ENCODE measurements at places on chromosomes 4 and X.

DNA sequence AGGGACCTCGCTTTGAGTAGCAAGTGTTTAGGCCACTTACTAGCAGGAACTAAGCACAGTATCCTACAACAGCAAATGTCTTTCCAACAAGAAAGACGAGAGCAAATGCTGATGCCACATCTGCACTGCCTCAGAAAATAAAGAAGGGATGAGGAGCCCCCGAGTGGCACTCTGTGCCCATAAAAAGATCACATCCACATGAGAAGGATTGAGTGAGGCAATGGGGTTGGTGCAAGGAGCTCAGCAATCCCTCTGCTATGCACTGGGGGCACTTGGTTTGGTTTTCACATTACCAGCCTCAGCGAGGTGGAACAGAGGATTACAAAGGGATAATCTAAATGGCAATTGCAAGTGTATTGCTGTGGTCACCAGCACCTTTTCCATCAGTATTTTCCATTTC lies 252.8 kb upstream of the SLC7A11 start:
- H3K4me3 ChIP-seq: no peak overlapping the region
- no peaks in the 10 kb centered on the region for H3K27me3 ChIP-seq
- no peaks in the 10 kb centered on the region for H3K4me1 ChIP-seq
- no peaks in the 10 kb centered on the region for H3K36me3 ChIP-seq

- DNase-seq: no peak
- no peak overlapping the region for H3K27ac ChIP-seq
- H3K36me3 ChIP-seq: no peaks in the 10 kb centered on the region
- H3K4me1 ChIP-seq: no peaks in the 10 kb centered on the region
Observed at GRCh38 chr4:544386-545105, 31.5 kb downstream of the TMEM271 start.

- H3K4me3 ChIP-seq: no peak overlapping the region
- DNase-seq: no peak
- no peaks in the 10 kb centered on the region for H3K4me1 ChIP-seq
- no peak overlapping the region for H3K27ac ChIP-seq
- no peaks in the 10 kb centered on the region for H3K36me3 ChIP-seq
- no peaks in the 10 kb centered on the region for H3K27me3 ChIP-seq
Observed at GRCh38 chr4:58475097-58475496, 1364.9 kb upstream of the IGFBP7 start.

DNA sequence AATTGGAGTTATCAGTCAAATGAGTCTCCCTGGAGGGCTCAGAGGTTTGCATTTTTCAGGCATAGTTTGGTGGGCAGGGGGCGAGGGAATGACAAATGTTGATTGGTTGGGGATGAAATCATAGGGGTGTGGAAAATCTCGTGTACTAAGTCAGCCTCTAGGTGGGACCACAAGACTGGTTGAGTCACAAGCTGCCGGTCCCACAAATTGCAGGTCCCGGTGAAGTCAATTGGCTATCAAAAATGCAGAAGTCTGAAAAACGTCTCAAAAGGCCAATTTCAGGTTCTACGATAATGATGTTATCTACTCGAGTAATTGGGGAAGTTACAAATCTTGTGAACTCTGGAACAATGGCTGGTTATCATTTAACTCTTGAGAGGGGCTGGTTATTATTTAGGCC lies 98.8 kb upstream of the DHX15 start:
- no peaks in the 10 kb centered on the region for H3K4me1 ChIP-seq
- no peaks in the 10 kb centered on the region for H3K36me3 ChIP-seq
- no peak overlapping the region for H3K4me3 ChIP-seq

DNA sequence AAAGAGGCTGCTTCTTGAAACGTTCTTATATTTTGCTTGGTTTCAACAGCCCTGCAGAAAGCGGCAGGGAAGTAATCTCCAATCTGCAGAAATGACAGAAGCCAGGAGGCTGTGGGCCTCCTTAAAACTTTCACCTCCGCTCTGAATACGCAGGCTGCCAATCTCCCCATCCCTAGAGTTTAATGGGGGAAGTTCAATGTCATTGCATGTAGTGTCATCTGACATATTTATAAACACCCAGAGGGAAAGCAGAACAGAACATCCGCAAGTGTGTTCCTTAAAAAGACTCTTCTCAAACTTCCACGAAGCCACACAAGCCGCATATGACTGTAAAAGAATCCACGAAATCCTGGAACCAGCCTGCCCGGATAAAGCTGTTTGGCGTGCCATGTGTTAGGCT lies 148.8 kb upstream of the TBL1X start:
- no peak for DNase-seq
- H3K36me3 ChIP-seq: no peaks in the 10 kb centered on the region
- H3K4me1 ChIP-seq: no peaks in the 10 kb centered on the region
- H3K27me3 ChIP-seq: no peaks in the 10 kb centered on the region
- no peak overlapping the region for H3K4me3 ChIP-seq

DNA sequence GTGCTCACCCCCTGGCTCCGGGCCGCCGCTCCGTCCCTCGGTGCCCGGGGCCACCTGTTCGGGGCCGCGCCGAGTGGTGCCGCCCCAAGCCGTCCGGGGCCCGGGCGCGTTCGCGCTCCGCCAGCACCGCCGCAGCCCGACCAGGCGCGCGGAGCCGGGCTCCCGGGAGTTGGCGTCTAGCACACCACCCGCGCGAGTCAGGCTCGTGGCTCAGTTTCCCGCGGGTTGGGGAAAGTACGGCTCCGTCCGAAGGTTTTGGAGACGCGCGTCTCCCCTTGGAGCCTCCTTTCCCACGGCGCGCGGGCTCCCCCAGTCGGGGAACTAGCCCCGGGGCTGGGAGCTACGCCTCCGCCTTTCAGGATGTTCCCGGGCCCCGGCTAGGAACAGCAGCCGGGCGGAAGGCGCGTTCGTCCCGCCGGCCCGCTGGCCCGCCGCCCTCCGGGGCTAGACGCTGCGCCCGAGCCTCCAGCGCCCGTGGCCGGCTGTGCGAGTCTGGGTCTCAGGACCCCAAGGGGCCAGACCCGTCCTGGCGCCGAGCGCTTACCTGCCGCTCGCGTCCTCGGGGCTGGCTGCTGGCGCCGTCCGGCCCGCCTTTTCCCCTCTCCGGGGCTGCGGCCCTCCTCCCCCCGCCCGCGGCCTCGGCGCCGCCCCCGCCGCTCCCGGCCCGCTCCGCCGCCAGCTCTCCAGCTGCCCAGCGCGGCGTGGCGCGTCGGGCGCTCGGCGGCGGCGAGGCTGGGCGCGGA lies at the start of gene ADGRG2:
Gene ADGRG2 (minus strand): TSS at position 571 of the 743 bp plus-strand sequence. CDS start 53,634 bp downstream, outside the sequence.
- peak within 1 kb of the TSS; percentile 57 for H3K4me3 ChIP-seq
- peaks cover 30% of the 10 kb centered on the region for H3K27me3 ChIP-seq
- peaks cover 6% of the 10 kb centered on the region for H3K4me1 ChIP-seq
- H3K27ac ChIP-seq: no peak within 1 kb of the TSS
- no peaks in the 10 kb centered on the region for H3K36me3 ChIP-seq

DNA sequence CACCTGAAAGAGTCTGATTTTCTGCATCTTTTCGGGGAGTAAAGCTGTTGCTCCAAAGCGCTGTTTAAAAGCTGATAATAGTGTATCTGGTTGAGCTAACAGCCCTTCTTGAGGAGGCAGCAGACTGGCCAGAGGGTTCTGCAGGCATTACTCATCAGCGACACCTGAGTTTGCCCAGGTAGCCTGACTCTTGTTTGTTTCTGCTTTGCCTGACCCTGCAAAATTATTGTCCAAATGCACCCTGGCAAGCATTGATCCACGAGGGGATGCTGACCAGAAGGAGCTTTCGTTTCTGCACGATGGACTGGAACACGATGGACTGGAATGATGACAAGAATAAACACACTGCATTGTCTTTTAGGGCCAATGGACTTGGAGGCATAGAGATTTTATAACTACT lies 6.2 kb downstream of the CD99 start:
- peak overlapping the region; percentile 65 for H3K27ac ChIP-seq
- no peak for DNase-seq
- no peaks in the 10 kb centered on the region for H3K36me3 ChIP-seq

DNA sequence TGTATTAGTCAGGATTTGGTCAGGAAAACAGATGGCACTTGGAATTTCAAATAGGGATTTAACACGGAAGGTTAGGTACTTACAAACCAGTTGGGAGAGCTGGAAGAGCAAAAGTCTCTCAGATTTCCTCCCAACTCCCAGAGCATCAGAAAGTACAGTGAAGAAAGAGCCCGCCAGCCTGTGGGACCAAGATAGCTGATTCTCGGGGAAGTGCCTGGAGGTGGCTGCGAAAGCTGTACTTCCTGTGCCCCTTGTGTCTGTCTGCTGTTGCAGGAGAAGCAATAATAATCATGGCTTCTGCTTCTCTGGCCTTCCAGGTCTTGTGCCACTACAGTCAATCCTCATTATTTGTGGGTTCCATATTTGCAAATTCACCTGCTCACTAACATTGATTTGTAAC lies 221.0 kb upstream of the BCOR start:
- H3K36me3 ChIP-seq: no peaks in the 10 kb centered on the region
- H3K27me3 ChIP-seq: no peaks in the 10 kb centered on the region
- no peak overlapping the region for H3K4me3 ChIP-seq
- DNase-seq: no peak

- H3K4me3 ChIP-seq: no peak overlapping the region
- no peaks in the 10 kb centered on the region for H3K36me3 ChIP-seq
- H3K27me3 ChIP-seq: no peaks in the 10 kb centered on the region
- no peaks in the 10 kb centered on the region for H3K4me1 ChIP-seq
- H3K27ac ChIP-seq: no peak overlapping the region
Observed at GRCh38 chr4:128606173-128606572, 203.3 kb upstream of the JADE1 start.

DNA sequence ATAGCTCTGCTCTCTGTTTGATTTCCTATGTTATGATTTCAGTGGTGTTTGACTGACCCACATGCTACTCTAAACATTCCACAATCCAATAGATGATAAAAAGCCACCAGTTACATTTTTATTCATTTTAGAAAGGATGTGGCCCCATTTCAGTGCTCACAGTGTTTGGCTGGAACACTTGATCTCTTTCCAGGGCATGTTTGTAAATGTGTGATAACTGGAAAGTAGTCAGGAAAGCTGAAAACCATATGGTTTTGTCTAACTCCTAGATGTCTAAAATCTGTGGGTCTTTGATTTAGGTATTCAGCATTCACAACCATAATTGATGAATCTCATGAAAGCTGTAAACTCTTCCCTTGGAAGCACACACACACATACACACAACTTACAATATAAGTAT lies 904.9 kb upstream of the AGA start:
- DNase-seq: no peak
- H3K4me3 ChIP-seq: no peak overlapping the region
- H3K36me3 ChIP-seq: no peaks in the 10 kb centered on the region
- no peaks in the 10 kb centered on the region for H3K27me3 ChIP-seq
- no peak overlapping the region for H3K27ac ChIP-seq
- H3K4me1 ChIP-seq: no peaks in the 10 kb centered on the region

All from common myeloid progenitor, CD34-positive (primary cell).